ENCODE measurements at places on chromosomes 1 and 21.
A peak's percentile ranks its signal among the peaks of the same experiment; 100 is the strongest.

GRCh38 chr1:46996659-46997281 lies 26.7 kb upstream of the CYP4X1 start:
- no peak for DNase-seq

DNA sequence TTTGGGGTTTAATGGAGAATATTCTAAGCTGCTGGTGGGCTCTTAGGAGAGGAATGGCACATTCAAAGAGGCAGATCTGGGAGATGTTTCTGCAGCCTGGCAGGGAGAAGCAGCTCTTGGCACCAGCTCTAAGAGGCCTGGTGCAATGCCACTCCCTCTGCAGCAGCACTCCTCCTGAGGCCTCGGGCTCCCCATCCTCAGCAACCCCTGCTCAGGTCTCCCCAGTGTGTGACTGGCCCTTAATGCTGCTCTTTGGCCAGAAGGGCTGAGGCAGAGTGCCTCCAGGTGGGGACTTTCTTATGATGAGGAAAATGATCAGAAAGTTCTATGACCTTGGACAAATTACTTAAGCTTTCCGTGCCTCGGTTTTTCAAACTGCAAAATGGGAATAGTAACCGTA lies 55.5 kb downstream of the MAB21L3 start:
- no peak for DNase-seq

- no peak for DNase-seq
Observed at GRCh38 chr1:29243023-29243870, 6.9 kb downstream of the PTPRU start.

DNA sequence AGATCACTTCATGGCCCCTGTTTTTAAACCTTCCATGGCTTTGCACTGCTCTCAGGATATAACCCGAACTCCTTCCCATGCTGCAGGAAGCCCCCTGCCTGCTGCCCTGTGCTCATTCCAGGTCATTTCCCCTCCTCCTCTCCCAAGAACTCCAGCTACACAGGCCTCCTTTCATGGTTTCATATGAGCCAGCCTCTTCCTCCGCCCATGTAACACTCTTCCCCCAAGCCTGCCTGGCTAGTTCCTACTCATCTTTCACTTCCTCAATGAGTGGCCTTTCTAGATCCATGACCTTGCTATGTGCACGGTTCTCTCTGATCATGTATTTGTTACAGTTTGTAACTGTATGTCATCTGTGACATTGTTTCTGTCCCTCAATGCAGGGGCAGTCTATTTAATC lies 3.1 kb upstream of the NCF2 start:
- DNase-seq: no peak

DNA sequence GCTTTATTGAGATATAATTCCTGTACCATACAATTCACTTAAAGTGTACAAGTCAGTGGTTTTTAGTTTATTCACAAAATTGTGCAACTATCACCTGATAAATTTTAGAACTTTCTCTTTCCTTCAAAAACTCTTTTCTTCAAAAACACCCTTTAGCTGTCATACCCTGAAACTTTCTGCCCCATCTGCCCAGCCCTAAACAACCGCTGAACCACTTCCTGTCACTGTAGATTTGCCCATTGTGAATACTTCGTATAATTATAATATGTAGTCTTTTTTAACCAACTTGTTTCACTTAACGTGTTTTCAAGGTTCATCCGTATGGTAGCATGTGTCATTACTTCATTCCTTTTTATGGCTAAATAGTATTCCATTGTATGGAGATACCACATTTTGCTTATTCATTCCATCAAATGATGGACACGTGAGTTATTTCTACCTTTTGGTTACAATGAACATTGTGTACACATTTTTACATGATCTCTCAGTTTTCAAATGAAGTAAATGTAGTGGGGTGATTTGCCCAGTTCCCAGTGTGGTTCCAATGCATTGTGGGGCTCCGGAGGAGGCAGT lies 37.9 kb downstream of the WNT4 start:
- no peak for DNase-seq

DNA sequence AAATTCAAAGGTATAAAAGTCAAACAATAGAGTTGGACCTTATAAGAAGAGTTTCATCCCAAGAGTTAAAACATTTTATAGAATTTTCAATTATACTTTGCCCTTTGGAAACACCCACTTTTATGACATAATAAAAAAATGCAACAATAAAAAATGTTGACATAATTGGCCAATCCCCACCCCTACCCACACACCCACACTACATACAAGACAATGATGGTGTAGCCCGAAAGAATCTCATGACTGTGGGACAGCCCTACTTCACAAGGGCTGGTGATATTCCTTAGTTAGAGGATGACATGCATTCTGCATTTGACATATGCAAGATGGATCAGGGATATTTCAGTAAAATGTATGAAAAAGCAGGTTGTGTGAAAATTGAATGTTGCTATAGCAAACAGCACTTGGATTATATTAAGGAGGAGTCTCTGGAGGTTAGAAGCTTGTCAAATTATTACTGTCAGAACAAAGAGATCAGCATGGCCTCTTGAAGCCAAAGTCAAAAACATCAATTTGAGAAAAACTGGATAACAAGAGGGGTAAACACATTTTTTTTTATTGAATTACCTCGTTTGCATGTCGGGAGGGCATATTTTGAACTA lies 133.0 kb upstream of the SAMSN1 start:
- DNase-seq: no peak

DNA sequence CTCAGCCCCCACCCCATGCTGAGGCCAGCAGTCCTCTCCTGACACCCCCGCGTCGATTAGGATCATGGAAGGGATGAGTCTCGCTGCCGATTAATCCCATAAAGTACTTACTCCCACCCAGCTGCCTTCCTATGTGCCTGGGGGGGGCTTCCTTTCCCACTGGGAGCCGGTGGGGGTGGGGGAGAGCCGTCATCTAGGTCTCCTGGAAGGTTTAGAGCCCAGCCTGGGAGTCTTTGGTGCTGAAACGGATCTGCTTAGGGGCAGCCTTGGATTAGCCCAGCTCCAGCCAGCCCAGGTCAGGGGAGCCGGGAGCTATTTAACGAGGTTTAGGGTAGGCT lies 9.8 kb downstream of the SAMD11 start:
- DNase-seq: no peak

- DNase-seq: no peak
Observed at GRCh38 chr1:2025491-2025981, 6.4 kb downstream of the GABRD start.

DNA sequence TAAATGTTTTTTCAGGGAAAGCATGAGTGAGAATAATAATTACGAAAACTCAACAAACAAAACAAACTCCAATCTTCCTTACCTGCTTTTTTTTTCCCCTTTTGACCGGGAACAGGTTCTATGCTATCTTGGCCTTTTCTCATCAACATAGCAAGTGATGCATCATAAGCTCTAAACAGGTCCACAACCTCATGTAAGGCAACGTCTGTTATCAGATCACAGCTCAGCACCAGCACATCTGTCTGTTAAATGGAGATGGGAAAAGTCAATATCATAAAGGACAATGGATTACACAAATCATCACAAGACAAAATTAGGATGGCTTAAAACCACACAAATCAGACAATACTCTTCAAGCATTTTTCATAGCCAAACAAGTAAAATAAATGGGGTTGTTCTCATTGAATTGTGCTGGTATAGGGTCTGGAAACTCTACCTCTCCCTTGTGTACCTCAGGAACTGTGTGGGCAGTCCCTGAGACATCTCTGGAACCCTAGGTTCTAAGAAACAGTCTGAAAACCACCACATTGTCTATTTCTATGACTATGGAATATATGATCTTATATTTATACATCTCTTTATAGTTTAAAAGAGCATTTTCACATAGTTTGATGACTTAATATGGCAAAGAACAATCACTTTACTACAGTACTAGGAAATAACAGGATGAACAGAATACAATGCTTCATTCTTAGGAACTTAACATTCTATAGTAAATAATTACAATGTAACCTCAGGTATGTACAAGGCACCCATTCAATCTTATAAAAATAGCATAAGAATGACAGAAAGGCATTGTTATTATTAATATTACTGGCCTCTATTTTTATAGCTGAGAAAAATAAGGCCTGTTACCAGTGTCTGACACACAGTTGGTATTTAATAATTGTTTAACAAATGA lies 44.7 kb downstream of the EIF2B3 start:
- DNase-seq: no peak

DNA sequence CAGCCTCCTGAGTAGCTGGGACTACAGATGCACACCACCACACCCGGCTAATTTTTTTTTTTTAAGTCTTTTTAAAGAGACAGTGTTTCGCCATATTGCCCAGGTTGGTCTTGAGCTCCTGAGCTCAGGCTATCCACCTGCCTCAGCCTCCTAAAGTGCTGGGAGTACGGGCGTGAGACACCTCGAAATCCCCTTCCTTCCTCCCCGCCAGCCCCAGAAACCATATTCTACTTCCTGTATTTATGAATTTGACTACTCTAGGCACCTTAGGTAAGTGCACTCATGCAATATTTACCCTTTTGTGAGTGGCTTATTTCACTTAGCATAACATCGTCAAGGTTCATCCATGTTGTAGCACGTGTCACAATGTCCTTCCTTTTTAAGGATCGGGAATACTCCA lies 6.9 kb upstream of the LRP8 start:
- no peak for DNase-seq

DNA sequence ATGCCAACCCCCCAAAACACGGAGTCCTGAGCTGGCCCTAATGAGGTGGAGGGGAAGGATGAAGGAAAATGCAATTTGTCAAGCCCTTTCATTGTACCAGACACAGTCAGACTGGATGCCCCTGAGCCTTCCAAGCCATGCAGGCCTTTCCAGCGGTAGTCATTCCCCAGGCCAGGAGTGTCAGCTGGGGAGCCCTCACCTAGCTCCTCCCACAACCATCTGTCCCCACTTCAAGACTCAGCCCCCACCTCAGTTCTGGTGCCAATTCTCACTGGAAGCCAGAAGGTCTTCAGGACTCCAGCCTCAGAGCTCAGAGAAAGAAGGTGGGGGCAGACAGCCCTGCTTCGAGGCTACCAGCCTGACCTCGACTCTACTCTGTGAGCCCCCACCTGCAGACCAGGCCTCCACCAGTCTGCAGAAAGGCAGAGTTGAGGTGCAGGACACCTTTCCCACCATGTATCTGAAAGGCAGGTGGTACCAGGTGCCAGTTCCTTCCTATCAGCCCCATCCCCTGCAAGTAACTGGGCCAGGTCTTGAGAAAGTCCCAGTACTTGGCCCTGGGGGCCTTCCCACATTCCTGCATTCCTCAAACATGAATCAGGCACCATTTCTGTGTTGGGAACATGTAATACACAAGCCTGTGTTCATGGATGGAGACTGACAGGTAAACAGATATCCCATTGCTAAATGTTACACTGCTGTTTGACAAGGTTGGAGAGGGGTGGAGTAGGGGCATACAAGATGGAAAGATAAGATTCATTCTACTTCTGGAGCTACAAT lies 180.6 kb upstream of the EDN2 start:
- DNase-seq: peak; percentile 56

DNA sequence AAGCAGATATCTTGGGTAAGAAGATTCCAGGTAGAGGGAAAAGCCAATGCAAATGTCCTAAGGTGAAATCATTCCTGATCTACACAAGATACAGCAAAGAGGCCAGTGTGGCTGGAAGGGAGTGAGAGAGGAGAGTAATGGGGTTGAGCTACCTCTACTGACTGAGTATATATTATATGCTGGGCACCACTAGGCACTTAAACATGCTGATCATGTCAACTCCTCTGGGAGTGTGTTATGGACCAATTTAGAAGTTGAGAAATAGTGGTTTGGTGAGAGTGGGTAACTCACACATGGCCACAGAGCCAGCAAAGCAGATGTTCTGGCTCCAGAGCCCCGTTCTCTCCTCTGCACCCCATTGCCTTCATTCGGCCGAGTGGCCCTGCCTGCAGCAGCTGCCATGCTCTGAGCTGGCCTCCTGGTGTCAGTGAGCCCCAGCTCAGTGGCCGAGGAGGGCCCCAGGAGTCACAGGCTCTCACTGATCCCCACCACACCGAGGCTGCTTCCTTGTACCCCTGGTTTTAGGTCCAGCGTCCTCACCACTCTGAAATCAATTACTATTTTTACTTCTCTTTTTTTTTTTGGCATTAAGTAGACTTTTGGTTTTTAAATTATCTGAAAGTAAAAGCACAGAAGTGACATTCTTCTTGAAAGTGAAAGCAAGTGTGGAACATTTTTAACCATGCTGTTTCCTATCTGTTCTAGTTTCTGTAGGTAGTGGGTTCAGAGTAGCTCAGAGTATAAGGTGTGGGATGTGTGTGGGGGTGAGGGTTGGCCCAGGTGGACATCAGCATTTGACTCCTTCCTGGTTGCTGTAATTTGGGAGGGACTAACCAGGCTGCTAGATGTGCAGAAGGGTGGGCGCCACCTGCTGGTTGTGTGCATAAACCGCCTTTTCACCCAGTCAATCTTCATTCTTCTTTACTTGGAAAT lies 45.8 kb upstream of the CRNN start:
- peak; percentile 56 for DNase-seq

- DNase-seq: no peak
Observed at GRCh38 chr1:109184687-109185086, 29.0 kb upstream of the SARS1 start.

- no peak for DNase-seq
Observed at GRCh38 chr1:22350171-22350923, 101.3 kb upstream of the ZBTB40 start.

GRCh38 chr1:36123356-36123755 lies 1.7 kb downstream of the COL8A2 start:
- DNase-seq: no peak

GRCh38 chr21:44461464-44462001 lies 6.2 kb downstream of the LRRC3 start:
- no peak for DNase-seq

- DNase-seq: no peak
Observed at GRCh38 chr1:40763742-40764532, 19.6 kb upstream of the KCNQ4 start.

GRCh38 chr21:45889256-45889655 lies 92.3 kb upstream of the COL6A1 start:
- DNase-seq: no peak

DNA sequence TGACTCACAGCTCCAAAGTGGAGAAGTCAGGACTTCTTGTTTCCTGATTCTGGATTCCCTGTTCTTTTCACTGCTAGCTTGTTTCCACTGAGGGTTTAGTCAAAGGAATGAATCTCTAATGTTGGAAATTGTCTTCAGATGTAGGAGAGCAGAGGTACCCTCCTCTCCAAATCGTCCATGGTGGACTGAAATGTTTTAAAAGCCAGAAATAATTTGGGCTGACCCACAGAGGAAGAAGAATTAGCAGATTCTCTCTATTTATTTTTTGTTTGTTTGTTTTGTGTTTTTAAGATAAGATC lies 30.4 kb downstream of the GPA33 start:
- DNase-seq: no peak

GRCh38 chr1:165898837-165899236 lies 71.4 kb downstream of the UCK2 start:
- DNase-seq: peak; percentile 97

- no peak for DNase-seq
Observed at GRCh38 chr1:190812996-190813395, 335.3 kb upstream of the BRINP3 start.

DNA sequence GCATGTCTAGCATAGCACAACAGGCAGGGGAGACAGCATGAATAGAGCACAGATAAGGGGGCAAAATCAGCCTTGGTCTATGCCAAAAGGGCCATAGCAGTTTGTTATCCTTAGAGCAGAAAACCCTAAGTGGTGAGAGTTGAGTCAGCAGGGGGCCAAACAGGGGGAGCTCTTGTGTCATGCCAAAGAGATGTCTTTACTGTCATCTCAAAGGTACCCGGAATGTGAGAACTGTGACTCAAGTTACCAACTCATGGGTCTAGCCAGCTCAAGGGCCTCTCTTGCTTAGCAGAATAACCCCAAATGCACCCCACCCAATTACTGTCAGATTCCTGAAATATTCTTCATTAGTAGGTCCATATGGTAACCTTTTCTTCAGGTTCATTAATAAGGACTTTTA lies 45.9 kb upstream of the NRDC start:
- DNase-seq: peak; percentile 56

- no peak for DNase-seq
Observed at GRCh38 chr21:33731447-33731846, 89.1 kb downstream of the ITSN1 start.

Data from brain microvascular endothelial cell (primary cell).